ENCODE measurements at places on chromosomes 5 and 9. TPM values are rescaled to one million over a fixed set of nuclear protein-coding genes. Genes with fewer than 3 reads are reported as not detected.

The KIF4B gene
- total RNA-seq = not detected

The CER1 gene
- not detected for total RNA-seq

The TTC16 gene
- total RNA-seq = not detected

The CYFIP2 gene
- total RNA-seq = 26.4 TPM

The RETREG1 gene
- 0.91 TPM for total RNA-seq

The LTC4S gene
- total RNA-seq = 2.4 TPM

The PALM2AKAP2 gene
- total RNA-seq = 25.3 TPM

The NR4A3 gene
- 2.4 TPM for total RNA-seq

- no peak overlapping the region for H3K4me3 ChIP-seq
- H3K27me3 ChIP-seq = no peaks in the 10 kb centered on the region
- peaks cover 41% of the 10 kb centered on the region for H3K4me1 ChIP-seq
- H3K27ac ChIP-seq = peak overlapping the region; percentile 76
- DNase-seq = no peak
Measured at GRCh38 chr9:35760651-35761050, 6.6 kb upstream of the MSMP start.

- no peak overlapping the region for H3K4me3 ChIP-seq
- H3K27me3 ChIP-seq = no peaks in the 10 kb centered on the region
- peak; percentile 75 for DNase-seq
Measured at GRCh38 chr9:114034196-114034595, 43.9 kb downstream of the AMBP start.

DNA sequence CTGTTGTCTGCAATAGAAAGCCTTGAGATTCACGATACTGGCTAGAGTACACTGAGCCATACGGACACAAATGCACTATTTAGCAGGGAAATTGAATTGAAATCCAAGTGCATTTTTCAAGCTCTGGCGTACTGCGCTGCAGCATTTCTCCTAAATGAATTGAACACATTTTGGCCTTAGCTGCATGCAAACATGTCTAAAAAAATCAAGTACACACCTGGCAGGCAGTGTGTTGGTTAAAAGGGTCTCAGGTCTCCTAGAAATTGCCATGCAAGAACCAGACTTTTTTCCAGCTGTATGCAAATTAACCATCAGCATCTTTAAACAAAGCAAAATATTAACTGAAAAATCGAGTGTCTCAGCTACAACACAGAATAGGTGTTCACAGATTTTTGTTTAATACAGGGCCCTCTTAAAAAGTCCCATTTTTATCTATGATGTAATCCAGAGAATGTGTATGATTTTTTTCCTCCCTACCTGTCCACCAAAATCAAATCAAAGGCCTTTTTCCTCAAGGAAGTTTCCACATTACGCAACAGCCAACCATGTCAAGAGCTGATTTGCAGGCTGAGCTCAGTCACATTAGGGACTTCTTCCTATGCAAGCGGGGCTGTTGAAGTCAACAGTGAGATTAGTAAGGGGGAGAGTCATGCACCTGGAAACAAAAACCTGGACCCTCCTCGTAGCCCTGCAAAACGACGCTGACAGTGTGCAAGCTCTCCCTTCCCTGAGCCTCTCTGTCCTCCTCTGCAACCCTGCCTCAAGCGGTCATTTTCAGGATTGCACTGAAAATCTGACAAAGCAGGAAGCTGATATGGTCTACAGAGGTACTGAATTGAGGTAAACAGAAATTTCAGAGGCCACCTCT lies 14.1 kb upstream of the SFXN1 start:
- no peak overlapping the region for H3K4me3 ChIP-seq
- no peaks in the 10 kb centered on the region for H3K36me3 ChIP-seq
- no peak for DNase-seq
- H3K4me1 ChIP-seq = no peaks in the 10 kb centered on the region
- no peak overlapping the region for H3K27ac ChIP-seq

- H3K36me3 ChIP-seq = no peaks in the 10 kb centered on the region
- peak overlapping the region; percentile 3 for H3K4me3 ChIP-seq
- peaks cover 38% of the 10 kb centered on the region for H3K4me1 ChIP-seq
- peak overlapping the region; percentile 85 for H3K27ac ChIP-seq
Measured at GRCh38 chr5:153445875-153446579, 44.4 kb upstream of the GRIA1 start.

DNA sequence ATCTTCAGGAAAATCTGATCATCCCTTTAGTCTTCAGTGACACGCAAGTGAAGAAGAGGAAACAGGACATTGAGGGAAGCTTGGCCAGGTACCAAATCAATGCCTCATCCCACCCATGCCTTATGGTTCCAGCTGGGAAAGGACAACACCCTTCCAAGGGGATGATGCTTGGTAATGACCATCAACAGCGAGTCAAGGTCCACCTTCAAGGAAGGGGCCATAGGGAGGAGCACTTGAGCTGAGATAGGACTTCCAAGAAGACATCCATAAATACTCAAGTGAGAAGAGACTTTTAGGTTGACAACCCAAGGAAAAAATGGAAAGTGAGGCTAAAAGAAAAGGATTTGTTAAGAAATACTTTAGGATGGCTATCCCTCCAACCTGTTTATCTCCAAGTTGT lies 27.1 kb upstream of the GAS1 start:
- H3K4me3 ChIP-seq = no peak overlapping the region
- H3K27me3 ChIP-seq = no peaks in the 10 kb centered on the region
- H3K27ac ChIP-seq = peak overlapping the region; percentile 82
- peaks cover 60% of the 10 kb centered on the region for H3K4me1 ChIP-seq
- no peak for DNase-seq

- no peak for DNase-seq
- no peaks in the 10 kb centered on the region for H3K27me3 ChIP-seq
- peaks cover 31% of the 10 kb centered on the region for H3K36me3 ChIP-seq
- H3K4me3 ChIP-seq = no peak overlapping the region
- H3K27ac ChIP-seq = peak overlapping the region; percentile 37
Measured at GRCh38 chr5:32129074-32129598, 45.0 kb downstream of the GOLPH3 start.

DNA sequence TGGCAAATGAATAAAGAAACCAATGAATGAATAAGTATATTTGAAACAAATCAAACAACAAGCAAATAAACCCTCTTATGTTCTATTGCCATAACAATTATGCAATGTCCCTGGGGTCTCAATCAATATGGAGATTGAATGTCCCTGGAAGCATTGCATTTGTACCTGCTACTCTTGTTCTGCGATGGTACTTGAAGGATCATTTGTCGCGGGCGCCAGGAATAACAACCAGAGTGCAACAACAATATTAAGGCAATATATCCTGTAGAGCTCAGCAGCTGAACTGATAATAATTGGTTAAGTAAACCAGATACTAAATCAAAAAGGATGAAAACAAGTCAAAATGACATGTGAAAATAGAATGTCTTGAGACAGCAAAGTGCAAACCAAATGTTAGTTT lies 1001.9 kb upstream of the NUDT12 start:
- no peaks in the 10 kb centered on the region for H3K27me3 ChIP-seq
- DNase-seq = no peak
- H3K4me3 ChIP-seq = no peak overlapping the region
- H3K36me3 ChIP-seq = no peaks in the 10 kb centered on the region
- H3K4me1 ChIP-seq = no peaks in the 10 kb centered on the region

- H3K4me1 ChIP-seq = peaks cover 6% of the 10 kb centered on the region
- H3K4me3 ChIP-seq = no peak overlapping the region
- H3K36me3 ChIP-seq = peaks cover 57% of the 10 kb centered on the region
- DNase-seq = no peak
- H3K27me3 ChIP-seq = no peaks in the 10 kb centered on the region
- H3K27ac ChIP-seq = no peak overlapping the region
Measured at GRCh38 chr5:87403409-87403808, 9.3 kb downstream of the CCNH start.

GRCh38 chr5:43555895-43556606 lies 826 bp downstream of the PAIP1 start:
- no peaks in the 10 kb centered on the region for H3K27me3 ChIP-seq
- peak overlapping the region; percentile 95 for H3K27ac ChIP-seq
- H3K4me3 ChIP-seq = no peak overlapping the region
- peak; percentile 86 for DNase-seq

GRCh38 chr9:135040892-135041291 lies 46.6 kb upstream of the OLFM1 start:
- no peak overlapping the region for H3K27ac ChIP-seq
- no peaks in the 10 kb centered on the region for H3K36me3 ChIP-seq
- peak; percentile 56 for DNase-seq
- no peaks in the 10 kb centered on the region for H3K4me1 ChIP-seq

GRCh38 chr9:129078691-129079503 lies 2.0 kb upstream of the DOLPP1 start:
- H3K4me1 ChIP-seq = peaks cover 15% of the 10 kb centered on the region
- H3K27me3 ChIP-seq = no peaks in the 10 kb centered on the region
- H3K27ac ChIP-seq = no peak overlapping the region
- no peaks in the 10 kb centered on the region for H3K36me3 ChIP-seq
- DNase-seq = no peak

- H3K4me1 ChIP-seq = no peaks in the 10 kb centered on the region
- H3K36me3 ChIP-seq = no peaks in the 10 kb centered on the region
- no peak overlapping the region for H3K27ac ChIP-seq
- H3K4me3 ChIP-seq = no peak overlapping the region
- no peak for DNase-seq
Measured at GRCh38 chr9:29437526-29437925, 1864.2 kb upstream of the C9orf72 start.

GRCh38 chr9:93317495-93318094 lies 133.7 kb downstream of the WNK2 start:
- H3K27ac ChIP-seq = no peak overlapping the region
- no peak overlapping the region for H3K4me3 ChIP-seq
- H3K36me3 ChIP-seq = no peaks in the 10 kb centered on the region
- H3K27me3 ChIP-seq = peaks cover 20% of the 10 kb centered on the region
- peaks cover 8% of the 10 kb centered on the region for H3K4me1 ChIP-seq
- peak; percentile 80 for DNase-seq

GRCh38 chr9:110432253-110432652 lies 94.6 kb upstream of the TXNDC8 start:
- peaks cover 3% of the 10 kb centered on the region for H3K36me3 ChIP-seq
- H3K27ac ChIP-seq = no peak overlapping the region
- peaks cover 11% of the 10 kb centered on the region for H3K27me3 ChIP-seq
- H3K4me1 ChIP-seq = peaks cover 2% of the 10 kb centered on the region

DNA sequence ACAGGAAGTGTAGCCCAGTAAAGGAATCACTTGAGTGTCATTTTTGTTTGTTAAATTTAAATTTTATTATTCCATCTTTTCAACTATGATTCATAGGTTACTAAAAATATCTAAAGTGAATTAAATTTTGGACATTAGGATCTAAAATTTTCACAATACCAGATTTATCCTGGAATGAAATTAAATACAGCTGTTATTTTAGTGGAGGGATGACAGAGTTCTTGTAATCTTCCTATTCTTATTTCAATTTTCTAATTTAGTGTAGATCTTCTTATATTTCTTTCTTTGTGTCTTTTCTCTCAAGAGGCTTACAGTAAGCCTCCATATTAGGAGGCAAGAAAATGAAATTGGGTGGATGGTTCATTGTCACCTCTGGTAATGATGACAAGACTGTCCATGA lies 167.9 kb upstream of the TNC start:
- H3K36me3 ChIP-seq = no peaks in the 10 kb centered on the region
- H3K4me1 ChIP-seq = peaks cover 5% of the 10 kb centered on the region
- H3K4me3 ChIP-seq = no peak overlapping the region

- peak overlapping the region; percentile 97 for H3K27ac ChIP-seq
- no peaks in the 10 kb centered on the region for H3K27me3 ChIP-seq
- DNase-seq = peak; percentile 89
- peaks cover 38% of the 10 kb centered on the region for H3K4me1 ChIP-seq
Measured at GRCh38 chr5:98769210-98769958, 4.1 kb upstream of the RGMB start.

DNA sequence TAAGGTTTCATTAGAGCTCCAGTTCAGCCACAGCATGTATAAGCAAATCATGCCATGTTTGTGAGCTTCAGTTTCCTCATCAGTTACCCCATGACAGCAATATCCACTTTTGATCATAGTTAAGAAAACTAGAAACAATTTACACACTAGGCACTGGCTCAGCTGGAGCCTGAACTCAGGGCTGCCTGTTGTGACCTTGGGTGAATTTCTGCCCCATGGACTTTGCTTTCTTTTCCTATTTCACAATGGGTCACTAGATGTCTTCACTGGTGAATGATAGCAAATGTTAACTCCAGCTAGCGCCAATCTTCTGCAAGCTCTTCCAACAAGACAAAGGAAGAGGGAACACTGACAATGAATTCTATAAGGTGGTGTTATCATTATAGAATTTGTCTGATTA lies 233.3 kb upstream of the TRIM32 start:
- H3K27ac ChIP-seq = no peak overlapping the region
- no peak for DNase-seq
- H3K27me3 ChIP-seq = no peaks in the 10 kb centered on the region
- H3K4me1 ChIP-seq = peaks cover 36% of the 10 kb centered on the region
- H3K4me3 ChIP-seq = no peak overlapping the region

- H3K36me3 ChIP-seq = no peaks in the 10 kb centered on the region
- no peak for DNase-seq
- H3K4me1 ChIP-seq = peaks cover 2% of the 10 kb centered on the region
- H3K4me3 ChIP-seq = no peak overlapping the region
Measured at GRCh38 chr5:12013351-12013750, 109.1 kb upstream of the CTNND2 start.

DNA sequence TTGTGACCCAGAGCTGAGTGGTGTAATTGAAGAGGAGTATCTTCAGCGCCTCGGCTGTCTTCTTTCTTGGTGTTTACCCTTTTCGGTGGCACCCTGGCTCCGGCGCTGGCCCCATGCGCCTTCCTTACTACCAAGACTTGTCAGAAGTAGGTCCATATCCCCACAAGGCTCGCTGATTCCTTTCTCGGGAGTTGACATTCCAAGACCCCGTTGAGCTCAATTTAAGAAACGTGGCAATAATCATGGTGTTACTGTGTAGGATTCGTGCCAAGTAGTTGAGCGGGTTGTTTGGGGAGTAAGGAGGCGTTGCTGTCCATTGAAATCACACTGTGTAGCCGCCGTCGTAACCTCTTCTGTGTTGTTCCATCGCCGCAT lies 795 bp downstream of the NDUFAF2 start:
- no peak overlapping the region for H3K4me3 ChIP-seq
- DNase-seq = no peak
- H3K27ac ChIP-seq = no peak overlapping the region
- no peaks in the 10 kb centered on the region for H3K27me3 ChIP-seq
- H3K36me3 ChIP-seq = peaks cover 3% of the 10 kb centered on the region

DNA sequence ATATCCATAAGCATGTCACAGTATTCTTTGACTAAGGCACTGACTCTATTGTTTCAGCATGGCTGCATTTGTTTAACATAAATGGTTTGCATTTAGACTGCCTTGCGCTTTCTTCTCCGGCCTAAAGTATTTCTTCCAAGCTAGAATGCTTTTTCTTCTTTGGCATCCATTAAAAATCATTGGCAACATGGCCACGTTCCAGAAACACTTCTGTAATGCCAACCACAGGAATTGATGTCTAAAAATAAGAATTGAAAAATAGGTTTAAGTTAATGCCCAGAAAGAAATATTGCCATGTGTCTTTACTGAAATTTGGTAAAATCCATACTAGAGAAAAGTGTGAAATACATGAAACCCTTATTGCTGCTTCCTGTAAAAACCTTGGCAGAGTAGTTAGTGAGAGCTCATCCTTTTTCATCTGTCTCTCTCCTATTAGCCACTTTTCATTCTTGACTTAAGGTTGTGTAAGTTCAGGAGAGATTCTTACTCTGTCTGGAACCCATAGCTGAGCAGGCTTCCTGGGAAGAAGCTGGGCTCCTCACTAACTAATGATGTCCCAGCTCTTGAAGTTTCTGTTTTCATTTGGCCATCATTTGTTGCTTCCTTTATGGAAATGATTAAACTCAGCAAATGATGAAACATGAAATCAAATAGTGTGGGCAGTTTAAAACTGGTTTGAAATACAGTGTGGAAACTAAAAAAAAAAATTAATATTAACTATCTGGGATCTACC lies 58.2 kb upstream of the RPS23 start:
- H3K36me3 ChIP-seq = no peaks in the 10 kb centered on the region
- peaks cover 61% of the 10 kb centered on the region for H3K4me1 ChIP-seq
- H3K27me3 ChIP-seq = no peaks in the 10 kb centered on the region
- H3K27ac ChIP-seq = peak overlapping the region; percentile 73

Data from osteocyte (in vitro differentiated cells).